ENCODE measurements at places on chromosomes 1 and 21.

DNA sequence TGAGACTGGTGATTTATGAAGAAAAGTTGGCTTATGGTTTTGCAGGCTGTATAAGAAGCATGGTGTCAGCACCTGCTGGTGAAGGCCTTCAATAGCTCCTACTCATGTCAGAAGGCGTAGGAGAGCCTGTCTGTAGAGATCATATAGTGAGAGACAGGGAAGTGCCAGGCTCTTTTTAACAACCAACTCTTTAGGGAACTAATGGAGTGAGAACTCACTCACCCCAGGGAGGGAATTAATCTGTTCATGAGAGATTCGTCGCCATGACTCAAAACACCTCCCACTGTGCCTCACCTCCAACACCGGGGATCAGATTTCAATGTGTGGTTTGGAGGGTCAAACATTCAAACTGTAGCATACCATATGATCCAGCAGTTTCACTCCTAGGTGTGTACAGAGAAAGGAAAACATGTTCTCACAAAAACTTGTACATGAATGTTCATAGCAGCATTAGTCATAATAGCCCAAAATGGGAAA, 72.6 kb downstream of the TTC3 start:
- no peak for DNase-seq

DNA sequence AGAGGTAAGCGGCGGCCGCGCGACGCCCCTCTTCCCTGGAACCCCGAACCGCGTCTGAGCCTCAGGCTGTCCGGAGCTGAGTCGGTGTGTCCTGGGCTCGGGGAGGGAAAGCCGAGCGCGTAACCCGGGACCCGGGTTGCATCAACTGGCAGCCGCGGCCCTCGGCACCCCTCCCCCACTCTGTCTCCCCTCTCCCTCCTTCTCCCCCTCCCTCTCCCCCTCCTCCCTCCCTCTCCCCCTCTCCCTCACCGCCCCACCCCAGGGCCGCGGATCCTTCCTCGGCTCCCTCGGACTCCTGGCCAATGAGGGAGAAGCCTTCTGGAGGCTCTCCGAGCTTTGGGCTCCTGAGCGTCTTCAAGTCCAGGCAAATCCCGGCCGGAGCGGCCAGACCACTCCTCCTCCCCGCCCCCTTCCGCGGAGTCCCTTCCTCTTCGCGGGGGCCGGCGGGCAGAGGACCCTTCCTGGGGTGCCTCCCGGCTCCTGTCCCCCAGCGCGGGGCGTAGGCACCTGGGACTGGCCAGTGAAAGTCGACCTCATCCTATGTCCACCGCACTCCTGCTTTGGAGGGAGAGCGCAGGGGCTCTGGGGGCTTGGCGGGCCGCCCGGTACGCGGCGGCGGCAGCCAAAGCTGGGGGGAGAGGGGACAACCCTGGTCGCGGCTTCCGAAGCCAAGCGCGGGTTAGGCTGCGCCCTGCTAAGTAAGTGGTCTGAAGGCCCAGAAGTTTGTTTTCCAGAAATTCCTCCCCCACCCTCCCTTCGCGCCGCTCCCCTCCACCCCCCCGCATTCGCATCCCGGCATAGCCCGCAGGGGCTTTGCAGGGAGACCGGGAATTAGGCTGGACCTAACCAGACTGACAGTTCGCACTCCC, 850 bp downstream of the SESN2 start:
- peak; percentile 71 for DNase-seq

- no peak for DNase-seq
Observed at GRCh38 chr1:39722495-39722894, 16.2 kb upstream of the PPIE start.

DNA sequence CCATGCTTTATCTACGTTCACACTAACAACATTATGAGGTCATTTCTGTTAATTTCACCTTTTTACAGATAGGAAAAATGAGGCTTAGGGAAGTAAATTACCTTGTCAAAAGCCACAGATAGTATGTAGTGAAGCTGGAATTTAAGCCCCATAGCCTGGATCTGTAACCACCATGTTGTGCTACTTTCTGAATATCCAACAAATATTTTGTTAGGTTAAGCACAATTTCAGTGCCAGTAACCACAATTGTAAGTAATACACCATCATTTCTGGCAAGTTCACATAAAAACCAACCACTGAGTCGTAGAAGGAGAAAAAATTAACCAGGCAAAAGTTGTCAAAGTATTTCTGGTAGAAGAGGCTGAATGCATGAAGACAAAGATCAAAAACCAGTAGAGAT, 593.1 kb upstream of the CAMK1G start:
- no peak for DNase-seq

DNA sequence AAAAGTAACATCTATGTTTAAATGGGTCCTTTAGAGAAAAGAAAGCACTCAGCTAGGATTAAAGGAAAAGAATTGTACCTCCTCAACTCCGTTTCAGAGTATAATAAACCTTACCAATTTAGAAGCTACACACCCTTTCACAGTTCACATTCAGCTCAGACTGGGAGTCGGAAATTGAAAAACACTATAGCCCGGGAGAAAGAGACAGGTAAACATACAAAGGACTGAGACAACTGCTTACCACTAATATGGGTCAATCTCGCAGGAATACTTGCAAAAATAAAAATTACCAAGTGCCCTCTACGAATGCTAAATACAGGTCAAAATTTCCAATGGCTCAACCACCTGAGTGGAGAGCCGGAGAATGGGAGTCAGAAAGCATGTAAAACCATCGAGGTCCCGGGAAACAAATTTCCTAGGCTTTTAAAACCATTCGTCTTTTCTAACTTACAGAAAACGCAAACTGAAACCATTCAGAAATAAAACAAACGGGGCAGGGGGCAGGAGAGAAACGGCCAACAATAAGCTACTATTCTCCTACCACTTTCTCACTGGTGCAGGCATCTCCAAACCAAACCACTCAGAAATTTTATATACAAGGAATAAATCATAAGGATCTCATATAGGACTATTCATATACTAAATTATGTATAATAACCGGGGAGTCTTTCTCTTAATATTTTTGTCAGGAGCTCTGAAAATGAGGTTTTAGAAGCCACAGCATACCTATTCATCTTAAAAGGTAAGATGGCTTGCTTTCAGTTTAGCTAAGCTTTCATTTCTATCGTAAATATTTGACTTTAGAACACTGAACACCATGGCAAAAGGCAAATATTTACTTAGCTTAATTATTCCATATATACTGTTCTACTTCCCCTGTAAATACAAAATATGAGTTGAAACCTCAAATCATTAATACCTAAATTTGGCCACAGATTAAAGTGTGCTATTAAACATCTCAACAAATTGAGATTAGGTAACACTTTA, 136.5 kb downstream of the RERE start:
- no peak for DNase-seq

DNA sequence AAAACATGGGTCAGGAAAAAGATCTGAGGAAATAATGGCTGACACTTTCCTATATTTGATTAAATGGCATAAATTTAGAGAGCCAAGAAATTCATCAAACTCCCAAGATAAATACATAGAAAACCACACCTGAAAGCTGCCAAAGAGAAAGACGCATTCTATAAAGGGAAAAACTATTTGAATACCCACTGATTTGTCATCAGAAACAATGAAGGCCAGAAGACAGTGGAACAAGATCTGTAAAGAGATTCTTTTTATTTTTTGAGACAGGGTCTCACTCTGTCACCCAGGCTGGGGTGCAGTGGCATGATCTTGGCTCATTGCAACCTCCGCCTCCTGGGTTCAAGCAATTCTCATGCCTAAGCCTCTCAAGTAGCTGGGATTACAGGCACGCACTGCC, 17.4 kb downstream of the SDE2 start:
- no peak for DNase-seq

- no peak for DNase-seq
Observed at GRCh38 chr1:44302541-44302940, 52.5 kb downstream of the ERI3 start.

DNA sequence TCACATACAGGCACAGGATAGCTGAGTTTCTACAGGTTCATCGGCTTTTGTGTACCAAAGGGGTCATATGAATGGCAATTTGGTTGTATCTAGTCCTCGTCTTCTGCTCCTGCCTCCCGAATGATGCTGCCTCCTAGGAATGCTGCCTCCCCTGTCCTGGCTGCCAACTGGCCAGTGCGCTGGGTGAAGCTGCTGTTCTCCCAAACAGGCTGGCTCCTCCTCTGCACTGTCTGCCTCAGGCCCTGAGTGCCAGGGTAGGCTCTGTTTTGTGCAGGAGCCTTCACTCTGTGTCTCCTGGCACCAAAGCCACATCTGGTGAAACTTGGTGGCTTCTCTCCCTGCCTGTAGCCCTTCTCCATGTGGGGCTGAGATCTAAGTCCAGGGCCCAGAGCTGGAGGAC, 60.3 kb downstream of the RHOU start:
- no peak for DNase-seq

- DNase-seq: no peak
Observed at GRCh38 chr1:58477390-58477789, 69.1 kb downstream of the OMA1 start.

DNA sequence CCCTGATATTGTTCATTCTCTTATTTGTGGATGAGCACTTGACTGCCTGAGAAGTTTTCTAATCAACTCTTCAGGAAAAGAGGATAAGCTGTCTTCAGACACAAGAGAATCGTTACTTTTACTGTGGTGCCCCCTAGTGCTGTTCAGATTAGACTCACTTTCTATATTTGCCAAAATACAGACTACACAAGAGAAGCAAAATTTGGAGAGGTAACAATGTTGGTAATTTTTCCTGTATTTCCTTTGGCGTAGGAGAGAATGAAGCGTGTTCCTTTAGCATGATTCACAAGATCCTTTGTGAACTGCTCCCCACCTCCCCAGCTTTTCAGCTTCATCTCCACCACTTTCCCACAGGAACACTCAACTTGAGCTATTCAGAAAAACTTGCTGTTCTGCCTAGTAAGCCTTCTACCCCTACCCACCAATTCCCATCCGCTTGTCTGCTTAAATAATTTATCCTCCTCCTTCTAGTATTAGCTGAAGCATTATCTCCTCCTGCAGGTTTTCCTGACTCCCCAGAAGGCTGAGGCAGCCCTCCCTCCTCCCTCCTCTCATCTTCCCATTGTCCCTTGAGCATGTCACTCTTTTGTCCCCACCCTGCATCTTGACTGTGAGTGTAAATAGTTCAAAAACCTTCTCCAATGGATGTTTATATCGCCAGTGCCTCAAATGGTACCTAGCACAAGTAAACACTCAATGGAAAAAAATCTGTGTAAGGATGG, 4.5 kb downstream of the TNFSF4 start:
- DNase-seq: no peak

GRCh38 chr1:89834083-89834704, 13.4 kb downstream of the LRRC8D start:
- DNase-seq: no peak

DNA sequence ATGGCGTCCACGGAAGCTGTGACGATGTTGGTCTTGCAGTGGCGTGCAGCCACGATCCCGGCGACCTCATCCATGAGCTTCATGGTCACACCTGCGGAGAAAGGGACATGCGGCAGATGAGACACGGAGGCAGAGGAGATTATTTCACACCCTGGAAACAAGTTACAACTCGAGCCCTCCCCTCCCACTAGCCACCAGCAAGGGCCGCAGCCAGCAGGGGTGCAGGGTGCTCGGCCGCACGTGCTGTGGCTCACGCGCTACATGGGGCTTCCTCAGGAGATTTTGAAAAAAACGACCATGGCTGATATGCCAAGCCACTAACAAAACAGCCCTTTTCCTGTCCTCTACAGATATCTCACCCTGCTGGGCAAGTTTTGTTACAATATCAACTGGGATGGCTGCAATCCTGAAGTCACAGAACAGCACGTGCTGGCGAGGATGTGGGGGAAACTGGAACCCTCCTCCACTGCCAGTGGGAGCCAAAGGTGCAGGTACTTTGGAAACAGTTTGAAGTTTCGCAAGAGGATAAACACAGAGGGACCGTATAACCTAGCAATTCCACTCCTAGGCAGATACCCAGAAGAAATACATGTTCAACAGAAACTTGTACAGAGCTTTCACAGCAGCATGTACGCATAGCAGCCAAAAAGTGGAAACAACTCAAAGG, 34.1 kb upstream of the GPR153 start:
- DNase-seq: no peak

DNA sequence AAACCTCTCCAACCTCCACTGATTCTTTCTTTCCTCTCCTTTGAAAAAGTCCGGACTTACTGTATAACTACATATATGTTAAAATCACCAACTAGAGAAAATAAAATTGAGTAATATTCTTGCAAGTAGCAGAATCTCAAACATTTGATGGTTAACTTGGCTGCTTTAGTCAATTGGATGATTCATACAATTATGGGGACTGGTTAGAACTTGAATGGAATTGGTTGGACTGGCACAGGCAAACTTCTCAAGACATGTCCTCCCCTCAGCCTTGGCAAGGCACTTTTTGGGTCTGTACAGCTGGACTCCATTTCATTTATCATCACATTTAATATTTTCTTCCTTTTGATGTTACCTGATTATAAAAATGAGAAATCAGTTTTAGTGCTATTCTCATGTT, 6.5 kb downstream of the WLS start:
- no peak for DNase-seq

GRCh38 chr1:111733183-111733991, 5.8 kb downstream of the INKA2 start:
- DNase-seq: peak; percentile 52

DNA sequence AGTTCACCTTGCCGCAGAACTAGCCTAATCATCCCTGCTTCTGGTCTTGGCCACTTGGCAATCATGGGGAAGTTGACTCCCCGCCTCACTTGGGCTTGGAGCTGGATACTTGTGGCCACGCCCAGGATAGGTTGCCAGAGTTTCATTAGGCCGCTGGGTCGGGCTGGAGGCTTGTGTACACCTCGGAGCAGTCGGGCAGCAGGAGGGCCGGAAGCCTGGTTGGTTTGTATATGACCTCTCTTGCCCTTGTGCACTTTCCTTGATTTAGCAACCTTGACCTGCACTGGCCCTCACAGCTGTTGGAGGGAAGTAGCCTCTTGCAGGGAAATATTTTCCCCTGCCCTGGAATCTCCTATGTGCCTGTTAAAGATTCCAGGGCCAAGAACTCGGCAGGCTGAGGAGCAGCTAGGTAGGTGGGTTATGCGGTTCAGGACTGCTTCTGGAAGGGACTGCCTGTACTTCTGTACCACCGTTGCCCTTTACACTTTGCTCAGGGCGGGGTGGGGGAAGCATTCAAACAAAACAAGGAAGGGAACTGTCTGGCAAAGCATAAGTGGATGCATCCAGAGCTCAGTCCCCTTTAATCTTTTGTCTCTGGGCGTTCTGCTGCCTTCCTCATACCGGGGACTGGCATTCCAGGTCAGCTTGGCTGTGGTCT, 83.5 kb downstream of the UCK2 start:
- DNase-seq: peak; percentile 85

- peak; percentile 18 for DNase-seq
Observed at GRCh38 chr21:14382486-14382834, 486 bp downstream of the HSPA13 start.

Data from right lobe of liver (tissue), 6 donors.